ENCODE measurements at places on chromosomes 2 and 18.
A peak's percentile ranks its signal among the peaks of the same experiment; 100 is the strongest.

DNA sequence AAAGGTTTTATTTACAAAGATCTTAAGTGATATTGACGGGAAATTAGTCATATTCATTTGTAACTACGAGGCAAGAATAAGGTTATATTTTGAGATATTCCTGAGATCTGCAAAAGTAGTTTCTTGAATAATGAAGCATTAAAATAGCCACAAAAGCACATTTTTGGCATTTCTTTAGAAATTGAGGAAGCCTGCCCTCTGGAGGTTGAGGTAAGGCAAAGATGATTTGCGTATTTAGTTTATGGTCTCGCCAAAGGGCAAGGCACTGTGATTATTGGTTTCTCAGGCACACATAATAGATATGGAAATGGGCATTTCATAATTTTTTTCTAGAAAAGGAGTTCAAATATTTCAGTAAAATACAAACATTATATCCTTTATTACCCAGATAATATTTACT lies 143.7 kb upstream of the RPRM start:
- H3K27me3 ChIP-seq = no peaks in the 10 kb centered on the region
- DNase-seq = no peak
- no peaks in the 10 kb centered on the region for H3K4me1 ChIP-seq
- no peaks in the 10 kb centered on the region for H3K36me3 ChIP-seq
- H3K4me3 ChIP-seq = no peak overlapping the region

- H3K4me3 ChIP-seq = no peak overlapping the region
- no peaks in the 10 kb centered on the region for H3K4me1 ChIP-seq
- H3K36me3 ChIP-seq = no peaks in the 10 kb centered on the region
- H3K27me3 ChIP-seq = no peaks in the 10 kb centered on the region
- DNase-seq = no peak
Measured at GRCh38 chr2:119349289-119349688, 17.3 kb downstream of the C2orf76 start.

DNA sequence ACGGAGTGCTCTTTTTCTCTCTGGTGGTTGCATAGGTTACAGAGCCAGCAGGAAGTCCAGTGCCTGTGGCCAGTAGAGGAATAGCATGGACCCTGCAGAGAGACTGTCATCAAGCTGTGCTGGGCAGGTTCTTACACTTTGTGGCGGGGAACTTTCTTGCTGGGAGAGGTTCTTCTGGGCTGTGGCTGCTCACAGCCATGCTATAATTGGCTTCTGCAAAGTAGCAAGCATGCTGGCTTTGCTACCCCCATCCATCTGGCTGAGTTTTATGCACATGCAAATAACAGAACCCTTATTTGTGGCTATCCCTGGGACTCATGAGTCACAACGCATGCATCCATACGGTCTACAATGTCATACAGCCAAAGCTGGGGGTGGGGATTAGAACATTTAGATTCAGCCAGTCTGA lies 68.9 kb downstream of the PLCL1 start:
- no peaks in the 10 kb centered on the region for H3K27me3 ChIP-seq
- no peaks in the 10 kb centered on the region for H3K36me3 ChIP-seq
- no peak overlapping the region for H3K4me3 ChIP-seq
- H3K4me1 ChIP-seq = no peaks in the 10 kb centered on the region
- DNase-seq = no peak

DNA sequence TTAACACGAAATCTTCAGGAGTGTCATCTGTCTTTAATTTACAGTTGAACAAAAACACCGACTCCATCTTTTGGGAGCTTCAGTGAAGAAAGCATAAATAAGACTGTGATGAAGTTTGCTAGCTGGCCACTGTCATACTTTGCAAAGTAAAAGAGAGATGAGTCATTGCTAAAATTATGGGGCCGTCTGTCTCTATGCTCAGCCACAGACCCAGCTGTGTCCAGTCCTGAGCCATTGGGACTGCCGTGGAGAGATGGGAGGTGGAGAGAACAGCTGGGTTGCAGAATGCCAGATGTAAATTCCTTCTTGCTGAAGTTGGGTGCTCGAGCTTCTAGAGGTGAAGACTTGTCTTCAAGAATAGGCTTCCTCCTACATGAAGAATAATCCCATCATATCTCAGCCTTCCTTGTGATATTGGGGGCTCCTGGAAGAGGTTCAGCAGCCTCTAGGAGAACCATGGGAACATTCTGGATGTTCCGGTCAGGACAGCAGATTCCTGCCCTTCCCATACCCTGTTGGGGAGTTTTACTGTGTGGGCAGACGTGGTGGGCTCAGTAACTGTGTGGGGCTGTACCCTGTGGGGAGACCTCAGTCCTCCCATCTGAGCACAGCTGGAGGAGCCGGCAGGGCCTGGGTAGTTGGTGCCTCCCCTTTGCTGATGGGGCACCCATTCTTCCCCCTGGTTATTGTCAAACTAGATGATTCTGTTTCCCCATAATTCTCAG lies 71.1 kb downstream of the LDLRAD4 start:
- H3K27ac ChIP-seq = no peak overlapping the region
- no peaks in the 10 kb centered on the region for H3K4me1 ChIP-seq

DNA sequence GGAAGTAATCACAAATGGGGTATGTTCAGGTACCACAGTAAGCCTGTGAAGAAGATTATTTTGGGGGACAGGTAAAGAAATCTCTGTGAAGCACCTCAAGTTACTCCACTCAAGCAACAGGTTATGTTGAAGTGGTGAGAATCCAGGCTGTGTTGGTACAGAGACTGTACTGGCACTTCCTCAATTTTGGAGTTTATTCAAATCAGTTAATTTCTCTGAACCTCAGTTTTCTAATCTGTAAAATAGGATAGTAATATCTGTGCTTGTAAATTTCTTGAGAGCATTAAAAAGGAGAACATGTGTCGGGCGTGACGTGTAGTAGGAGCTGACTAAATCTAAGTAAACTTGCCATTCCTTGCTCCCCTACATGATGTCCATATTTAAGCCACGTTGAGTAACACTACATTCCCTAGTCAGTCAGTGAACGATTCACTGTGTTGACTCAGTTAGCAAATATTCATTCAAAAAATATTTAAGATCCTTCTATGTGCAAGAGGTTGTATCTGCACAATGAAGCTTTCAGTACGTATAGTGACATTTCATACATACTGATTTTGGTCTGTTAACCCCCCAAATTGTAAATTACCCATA lies 504.2 kb downstream of the ZEB2 start:
- no peak overlapping the region for H3K27ac ChIP-seq
- no peak overlapping the region for H3K4me3 ChIP-seq
- H3K4me1 ChIP-seq = no peaks in the 10 kb centered on the region
- H3K27me3 ChIP-seq = no peaks in the 10 kb centered on the region

DNA sequence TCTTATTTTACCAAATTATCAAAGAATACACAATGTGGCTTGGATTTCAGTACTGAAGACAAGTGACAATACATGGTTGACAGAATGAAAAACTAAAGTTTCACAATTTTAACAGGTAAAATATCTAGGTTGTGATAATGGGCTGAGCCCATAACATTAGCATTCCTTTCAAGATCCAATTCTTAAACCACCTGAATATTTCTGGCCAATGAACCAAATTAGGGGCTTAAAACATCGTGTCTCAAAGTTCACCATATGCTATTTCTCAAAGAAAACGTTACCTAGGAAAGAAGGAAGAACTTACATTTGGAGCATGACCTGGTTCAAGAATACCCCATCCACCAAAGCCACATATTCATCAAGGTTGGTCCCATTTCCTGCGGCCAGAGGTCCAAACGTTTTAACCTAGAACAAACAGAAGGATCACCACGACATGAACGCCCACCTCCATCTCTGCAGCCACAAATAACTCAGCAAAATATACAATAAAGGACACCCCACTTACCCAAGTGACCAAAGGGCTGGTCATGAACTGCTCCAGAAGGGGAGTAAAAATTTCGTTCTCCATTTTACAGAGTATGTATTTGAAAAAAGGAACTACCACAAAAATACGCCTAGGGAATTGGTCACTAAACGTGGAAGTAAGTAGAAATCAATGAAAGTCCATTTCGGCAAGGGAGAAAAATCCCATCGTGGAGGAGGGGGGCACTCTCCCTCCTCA lies 984 bp downstream of the CCDC88A start:
- peak overlapping the region; percentile 91 for H3K4me3 ChIP-seq
- H3K4me1 ChIP-seq = no peaks in the 10 kb centered on the region
- H3K36me3 ChIP-seq = no peaks in the 10 kb centered on the region
- H3K27me3 ChIP-seq = no peaks in the 10 kb centered on the region

GRCh38 chr2:204280262-204280668 lies 265.0 kb upstream of the PARD3B start:
- no peak for DNase-seq
- no peaks in the 10 kb centered on the region for H3K36me3 ChIP-seq
- no peak overlapping the region for H3K4me3 ChIP-seq
- H3K27me3 ChIP-seq = no peaks in the 10 kb centered on the region

DNA sequence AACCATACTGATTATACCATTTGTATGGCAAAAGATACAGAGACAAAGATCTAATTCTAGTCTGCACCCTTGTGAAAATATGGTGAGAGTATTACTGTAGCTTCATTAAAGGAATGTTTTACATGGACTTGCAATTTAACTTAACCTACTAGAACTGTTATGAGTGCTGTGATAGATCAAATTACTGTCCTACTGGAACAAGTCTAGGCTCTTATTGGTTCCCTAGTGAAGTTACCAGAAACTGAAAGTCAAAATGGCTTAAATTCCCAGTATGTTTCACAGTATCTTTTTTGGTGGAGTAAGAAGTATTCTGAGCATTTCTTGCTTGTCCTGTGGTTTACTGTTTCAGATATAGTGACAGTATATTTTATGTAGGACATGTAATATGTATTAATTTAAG lies 3.8 kb upstream of the TBR1 start:
- no peaks in the 10 kb centered on the region for H3K4me1 ChIP-seq
- peaks cover 33% of the 10 kb centered on the region for H3K27me3 ChIP-seq
- no peaks in the 10 kb centered on the region for H3K36me3 ChIP-seq
- no peak overlapping the region for H3K4me3 ChIP-seq
- no peak for DNase-seq

All from kidney (tissue), 22 donors.